ENCODE measurements at places on chromosomes 1 and 21.

- peak; percentile 39 for DNase-seq
Measured at GRCh38 chr1:228174482-228175315, 9.1 kb downstream of the IBA57 start.

DNA sequence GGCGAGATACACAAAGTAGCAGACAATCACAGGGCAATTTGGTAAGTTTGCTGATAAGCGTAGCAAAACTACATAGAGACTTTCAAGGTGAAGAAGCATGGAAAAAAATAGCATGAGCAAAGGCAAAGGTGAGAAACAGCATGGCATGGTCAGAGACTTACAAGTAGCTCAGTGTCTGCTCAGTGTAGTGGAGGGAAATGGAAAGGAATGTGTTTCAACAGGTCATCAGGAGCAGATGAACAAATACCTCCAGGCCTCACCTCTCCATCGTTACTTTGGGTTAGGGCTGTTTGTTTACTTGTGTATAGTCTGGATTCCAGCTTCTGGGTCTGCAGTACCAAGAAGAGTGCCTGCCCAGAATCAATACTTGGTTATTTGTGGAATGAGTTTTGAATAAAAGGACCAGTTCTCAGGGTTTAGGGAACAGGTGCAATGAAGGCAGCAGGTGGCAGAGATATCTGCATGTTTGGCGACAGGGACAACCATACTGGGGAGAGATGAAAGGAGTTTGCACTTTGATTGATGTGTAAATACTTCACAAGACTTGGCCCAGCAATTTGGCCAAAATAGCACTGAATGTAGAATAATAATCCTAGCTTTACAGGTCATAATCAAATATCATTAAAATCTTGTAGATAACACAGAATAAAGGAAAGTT, 97.0 kb upstream of the FGGY start:
- no peak for DNase-seq

DNA sequence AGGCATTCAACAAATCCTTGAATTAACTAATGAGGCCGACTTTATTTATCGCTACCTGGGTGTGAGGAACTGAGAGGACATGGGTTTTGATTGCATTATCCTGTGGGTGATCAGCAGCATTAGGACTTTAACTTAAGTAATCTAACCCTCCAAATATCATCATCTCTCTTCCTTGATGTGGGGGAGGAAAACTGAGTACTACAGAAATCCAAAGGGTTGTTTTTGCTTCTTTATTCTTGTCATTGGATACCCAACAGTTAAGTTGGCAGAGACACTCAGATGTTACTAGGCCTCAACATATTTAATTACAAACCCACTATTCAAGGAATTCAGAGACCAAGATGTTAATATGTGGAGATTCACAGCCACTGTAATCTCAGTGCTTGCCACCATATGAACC, 97.4 kb upstream of the ST6GALNAC5 start:
- no peak for DNase-seq

- DNase-seq, result peak; percentile 73
Measured at GRCh38 chr1:201119206-201120197, 7.3 kb upstream of the CACNA1S start.

- peak; percentile 47 for DNase-seq
Measured at GRCh38 chr1:174262349-174263241, 103.3 kb downstream of the RABGAP1L start.

DNA sequence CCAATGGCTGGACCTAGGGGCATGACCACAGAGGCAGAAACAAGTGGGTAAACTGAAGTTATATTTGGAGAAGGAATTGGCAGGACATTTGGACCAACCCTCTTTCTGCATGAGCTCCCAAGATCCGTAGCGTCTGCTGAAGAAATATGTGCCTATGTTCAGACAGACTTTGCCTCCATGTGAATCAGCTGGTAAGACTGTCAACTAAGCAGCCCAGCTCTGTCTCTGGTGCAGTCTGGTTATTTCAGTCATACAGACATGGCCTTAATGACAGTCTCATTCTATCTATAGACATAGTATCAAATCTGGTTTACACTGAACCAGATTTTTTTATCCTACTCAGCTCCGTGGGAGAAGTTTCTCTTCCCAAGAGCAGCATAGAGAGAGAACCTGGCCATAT, 63.1 kb upstream of the PBX1 start:
- DNase-seq, result no peak

GRCh38 chr1:60867782-60868181, 214.6 kb upstream of the NFIA start:
- DNase-seq, result no peak

GRCh38 chr1:12185036-12185917, 18.5 kb downstream of the TNFRSF1B start:
- DNase-seq, result no peak

GRCh38 chr1:81238129-81238528, 562.6 kb upstream of the ADGRL2 start:
- no peak for DNase-seq

GRCh38 chr1:187985897-187986654, 1157.3 kb downstream of the PLA2G4A start:
- no peak for DNase-seq

- DNase-seq, result no peak
Measured at GRCh38 chr1:207088161-207088560, 499 bp upstream of the C4BPB start.

DNA sequence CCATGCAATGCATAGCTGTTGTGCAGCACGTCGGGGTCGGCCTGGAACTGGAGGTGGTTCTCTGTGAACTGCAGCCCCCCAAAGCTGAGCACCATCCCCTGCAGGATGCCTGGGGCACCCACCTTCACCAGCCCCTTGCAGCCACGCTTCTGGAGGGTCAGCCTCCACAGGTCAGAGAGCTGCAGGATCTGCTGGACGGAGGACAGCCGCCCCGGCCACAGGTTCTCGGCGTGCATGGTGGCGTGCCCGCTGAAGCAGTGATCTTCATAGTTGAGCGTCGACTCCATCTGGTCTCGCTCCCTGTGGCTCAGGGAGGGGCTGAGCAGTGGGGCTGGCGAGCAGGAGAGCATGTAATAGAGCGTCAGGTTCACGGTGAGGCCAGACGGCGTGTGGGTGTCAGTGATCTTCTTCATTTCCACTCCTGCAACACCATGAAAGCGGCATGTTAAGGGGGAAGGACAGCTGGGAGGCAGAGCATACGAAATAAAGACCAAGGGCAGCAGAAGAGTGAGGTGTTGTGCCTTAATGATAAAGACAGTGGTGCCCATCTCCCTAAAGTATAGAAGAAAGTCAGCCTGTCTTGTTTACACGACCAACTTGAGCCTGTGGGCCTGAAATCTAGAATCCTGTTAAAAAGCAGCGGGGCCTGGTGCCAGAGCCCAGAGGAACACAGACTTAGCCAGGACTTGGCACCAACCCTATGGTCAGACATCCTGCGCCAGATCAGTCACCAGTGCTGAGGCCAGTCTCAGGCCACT, 3.0 kb downstream of the KIAA2013 start:
- no peak for DNase-seq

Measured in RPMI8226 (cell line).